ENCODE measurements at places on chromosomes 3 and 15. TPM values are rescaled to one million over a fixed set of nuclear protein-coding genes. Genes with fewer than 3 reads are reported as not detected.

RPUSD2 gene
- total RNA-seq, result 13.6 TPM

TRH gene
- total RNA-seq, result not detected

GOLGA8H gene
- not detected for total RNA-seq

XXYLT1 gene
- total RNA-seq, result 35.7 TPM

PLCH1 gene
- total RNA-seq, result 0.62 TPM

SOX14 gene
- not detected for total RNA-seq

GCSAM gene
- total RNA-seq, result not detected

DGKG gene
- 26.1 TPM for total RNA-seq

SLC22A13 gene
- total RNA-seq, result not detected

LSAMP gene
- 5.9 TPM for total RNA-seq

SRGAP3 gene
- 1.8 TPM for total RNA-seq

GRCh38 chr3:128239304-128239703, 86.0 kb downstream of the EEFSEC start:
- no peak for DNase-seq

DNA sequence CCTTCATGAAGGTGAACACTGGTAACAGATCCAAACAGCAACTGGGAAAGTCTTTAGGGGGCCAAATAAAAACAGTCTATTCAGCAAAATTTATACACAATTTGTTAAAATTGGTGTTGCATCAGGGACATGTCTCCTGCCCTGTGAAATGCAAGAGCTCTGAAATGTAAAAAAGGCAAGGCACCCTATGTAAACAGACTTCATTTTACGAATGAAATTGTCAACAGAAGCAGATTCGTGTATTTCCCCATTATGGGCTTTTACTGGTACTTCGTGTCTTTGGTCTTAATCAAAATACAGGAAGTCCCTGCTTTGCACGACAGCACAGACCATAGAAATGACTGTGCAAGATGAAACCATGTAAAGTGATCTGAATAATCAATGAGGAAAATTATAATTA, 127.3 kb upstream of the THBS1 start:
- no peak for DNase-seq

DNA sequence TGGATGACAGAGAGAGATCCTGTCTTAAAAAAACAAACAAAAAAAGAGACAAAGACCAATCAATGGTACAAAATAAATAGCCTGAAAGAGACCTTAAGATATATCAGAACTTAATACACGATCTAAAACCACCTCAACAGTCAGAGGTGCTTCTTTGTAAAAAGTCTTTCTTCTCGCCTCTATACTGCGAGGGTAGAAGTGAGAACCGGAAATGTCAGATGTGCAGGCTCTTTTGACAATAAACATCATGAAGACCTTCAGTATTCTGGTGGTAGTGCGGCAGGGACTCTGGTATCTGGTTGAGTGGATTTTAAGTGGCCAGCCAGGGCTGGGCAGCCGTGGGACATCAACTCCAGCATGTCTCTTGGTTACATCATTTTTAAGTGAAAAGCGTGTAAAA, 30.0 kb downstream of the RUBCN start:
- DNase-seq, result no peak

DNA sequence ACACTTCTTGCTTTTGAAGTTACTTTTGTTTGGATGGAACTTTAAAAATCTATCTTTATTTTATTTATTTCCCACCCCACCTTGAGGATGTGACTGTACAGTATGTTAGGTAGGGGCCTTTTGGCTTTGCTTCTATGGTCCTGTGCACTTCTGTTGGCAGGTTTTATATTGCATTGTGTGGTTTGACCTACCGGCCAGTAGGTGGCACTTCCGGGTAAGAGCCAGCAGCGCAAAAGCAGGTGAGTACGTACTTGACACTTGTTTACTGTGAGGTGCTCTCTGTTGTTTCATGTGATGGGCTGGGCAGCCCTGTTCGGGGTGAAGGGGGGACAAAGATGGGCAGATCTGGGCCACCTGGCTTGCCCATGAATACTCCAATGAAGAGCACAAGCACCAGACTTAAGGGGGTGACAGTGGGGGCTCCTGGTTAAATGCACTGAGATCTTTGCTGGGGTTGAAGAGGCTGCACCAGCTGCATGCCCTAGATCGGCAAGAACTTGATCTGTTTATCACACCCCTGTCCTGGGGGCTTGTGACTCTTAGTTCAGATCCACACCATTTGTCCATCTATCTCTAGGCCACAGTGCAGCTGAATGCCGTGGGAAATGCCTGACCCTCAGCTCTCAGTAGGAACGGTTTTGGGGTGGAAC, 131.6 kb downstream of the NLGN1 start:
- DNase-seq, result peak; percentile 53

- DNase-seq, result no peak
Observed at GRCh38 chr15:88636050-88636449, 2.8 kb upstream of the ISG20 start.

DNA sequence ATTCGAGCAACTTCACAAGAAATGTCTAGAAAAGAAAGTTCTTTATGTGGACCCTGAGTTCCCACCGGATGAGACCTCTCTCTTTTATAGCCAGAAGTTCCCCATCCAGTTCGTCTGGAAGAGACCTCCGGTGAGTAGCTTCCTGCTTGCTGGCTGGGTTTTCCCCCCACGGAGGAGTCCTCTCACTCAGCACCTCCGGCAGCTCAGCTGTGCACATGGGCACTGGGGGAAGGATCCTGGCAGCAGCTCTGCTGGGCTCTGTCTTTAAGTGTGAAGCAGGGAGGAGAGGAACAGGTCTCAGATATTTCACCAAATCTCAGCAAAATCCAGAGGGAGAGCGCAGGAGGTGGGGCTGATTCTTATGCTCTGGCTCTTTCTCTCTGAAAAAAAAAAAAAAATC, 684 bp downstream of the CAPN3 start:
- DNase-seq, result no peak

DNA sequence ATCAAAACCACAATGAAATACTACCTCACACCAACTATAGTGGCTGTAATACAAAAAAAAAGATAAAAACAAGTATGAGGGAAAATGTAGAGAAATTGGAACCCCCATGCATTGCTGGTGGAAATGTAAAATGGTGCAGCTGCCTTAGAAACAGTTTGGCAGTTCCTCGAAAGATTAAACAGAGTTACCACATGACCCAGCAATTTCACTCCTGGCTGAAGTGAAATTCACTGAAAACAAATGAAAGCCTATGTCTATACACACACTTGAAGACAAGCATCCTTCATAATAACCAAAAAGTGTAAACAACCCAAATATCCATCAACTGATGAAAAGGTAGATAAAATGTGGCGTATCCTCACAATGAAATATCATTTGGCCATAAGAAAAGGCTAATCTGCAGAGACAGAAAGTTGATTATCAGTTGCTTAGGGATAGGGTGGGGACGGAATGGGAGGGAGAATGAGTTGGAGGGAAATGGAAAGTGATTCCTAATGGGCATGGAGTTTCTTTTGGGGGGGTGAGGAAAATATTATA, 20.1 kb upstream of the RASA2 start:
- no peak for DNase-seq

GRCh38 chr3:82475306-82475705, 713.9 kb upstream of the GBE1 start:
- no peak for DNase-seq

- no peak for DNase-seq
Observed at GRCh38 chr15:39320355-39320754, 260.5 kb upstream of the THBS1 start.

GRCh38 chr3:71659864-71660591, 65.2 kb downstream of the EIF4E3 start:
- no peak for DNase-seq

- DNase-seq, result no peak
Observed at GRCh38 chr3:197837282-197837681, 46.2 kb downstream of the LRCH3 start.

DNA sequence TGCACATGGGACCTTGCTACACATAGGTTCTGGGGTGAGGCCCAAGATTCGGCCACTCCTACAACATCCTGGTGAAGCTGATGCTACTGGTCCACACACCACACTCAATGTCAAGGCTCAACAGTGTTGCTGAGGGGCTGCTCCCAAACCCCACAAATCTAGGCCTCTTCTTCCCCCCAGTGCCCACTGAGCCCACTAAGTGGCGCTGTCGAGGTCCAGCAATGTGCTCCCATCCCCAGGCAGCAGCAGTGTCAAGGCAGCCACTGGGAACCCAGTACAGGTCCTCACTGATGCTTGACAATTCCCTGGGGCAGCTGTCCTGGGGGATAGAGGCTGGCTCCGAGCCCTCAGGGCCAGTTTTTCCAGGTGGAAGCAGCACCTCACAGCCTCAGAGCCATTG, 21.5 kb downstream of the SCN5A start:
- DNase-seq, result no peak

DNA sequence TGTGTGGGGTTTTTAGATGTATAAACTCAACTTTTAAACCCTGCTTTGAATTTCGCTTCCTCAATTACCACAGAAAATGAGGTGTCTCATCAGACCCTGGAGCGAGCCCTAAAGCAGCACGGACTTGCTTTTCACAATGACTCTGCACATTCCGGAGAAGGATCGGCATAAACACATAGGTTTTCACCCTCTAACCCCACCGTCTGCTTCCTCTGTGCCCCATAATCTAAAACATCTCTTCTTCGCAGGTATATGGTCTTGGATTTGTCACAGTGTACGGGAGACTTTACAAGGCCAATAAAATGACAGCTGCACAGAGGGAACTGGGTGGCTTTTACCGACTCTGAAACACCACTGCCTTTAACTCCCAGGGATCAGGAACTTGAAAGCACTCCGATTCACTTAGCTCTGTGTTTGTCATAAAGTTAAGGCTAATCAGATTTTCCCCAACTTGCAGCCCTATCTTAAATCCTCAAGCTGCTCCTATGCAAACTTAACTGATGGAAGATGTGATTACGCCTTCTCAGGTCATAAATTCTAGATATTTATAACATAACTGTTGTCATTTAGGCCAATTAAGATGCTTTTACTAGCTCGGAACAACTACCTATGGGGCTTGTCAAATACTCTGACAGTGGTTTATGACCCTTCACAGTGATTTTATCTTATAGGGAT, 133.4 kb upstream of the WNT5A start:
- DNase-seq, result peak; percentile 77

DNA sequence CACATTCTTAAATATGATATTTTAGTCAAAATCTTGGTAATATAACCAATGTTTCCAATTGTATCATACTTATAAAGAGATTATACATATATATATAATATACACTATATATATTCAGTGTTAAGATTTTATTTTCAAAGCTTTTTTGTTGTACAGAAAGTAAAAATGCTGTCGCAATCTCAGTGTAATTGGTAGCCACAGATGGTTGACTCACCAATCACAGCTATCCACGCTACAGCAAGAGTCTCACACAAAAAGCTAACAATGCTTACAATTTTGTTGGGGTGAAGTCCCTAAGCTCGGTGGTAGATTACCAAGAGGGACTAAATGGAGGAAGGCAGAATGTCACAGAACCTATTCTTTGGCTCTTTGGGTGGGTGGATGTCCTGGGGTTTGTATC, 16.9 kb upstream of the CFAP161 start:
- DNase-seq, result peak; percentile 34

- no peak for DNase-seq
Observed at GRCh38 chr3:197068077-197068476, 38.5 kb upstream of the MELTF start.

DNA sequence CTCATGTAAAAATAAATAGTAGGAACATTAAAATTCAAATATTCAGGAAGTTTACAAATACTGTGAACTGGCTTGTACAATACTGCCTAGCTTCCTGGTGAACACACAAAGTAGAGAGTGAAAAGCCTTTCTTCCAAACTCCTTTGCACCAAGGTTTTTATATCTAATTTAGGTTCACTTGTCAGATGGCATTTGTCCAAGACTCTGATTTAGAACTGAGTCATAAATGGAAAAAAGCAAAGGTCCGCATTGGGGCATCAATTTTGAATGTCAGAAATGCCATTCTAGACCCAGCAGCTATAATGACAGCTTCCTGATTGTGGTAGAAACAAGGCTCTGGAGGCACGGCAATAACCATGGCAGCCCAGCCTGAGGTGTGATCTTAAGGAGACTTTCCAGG, 160.7 kb downstream of the PDE8A start:
- DNase-seq, result no peak

- DNase-seq, result no peak
Observed at GRCh38 chr3:153897842-153898241, 223.3 kb upstream of the ARHGEF26 start.

GRCh38 chr3:55904716-55905115, 417.6 kb upstream of the WNT5A start:
- no peak for DNase-seq

DNA sequence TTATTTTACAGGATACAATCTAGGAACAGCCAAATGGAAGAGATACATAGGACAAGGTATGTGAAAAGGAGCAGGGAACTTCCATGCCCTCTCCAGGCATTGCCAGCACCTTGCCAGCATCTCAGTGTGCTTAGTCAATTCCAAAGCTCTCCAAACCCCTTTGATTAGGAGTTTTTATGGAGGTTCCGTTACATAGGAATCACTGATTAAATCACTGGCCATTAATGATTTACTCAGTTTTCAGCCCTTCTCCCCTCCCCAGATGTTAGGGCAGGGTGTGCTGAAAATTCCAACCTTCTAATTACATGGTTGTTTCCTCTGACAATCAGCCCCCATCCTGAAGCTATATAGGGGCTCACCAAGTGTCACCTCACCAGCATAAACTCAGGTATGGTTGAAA, 11.5 kb downstream of the MYLK start:
- no peak for DNase-seq

DNA sequence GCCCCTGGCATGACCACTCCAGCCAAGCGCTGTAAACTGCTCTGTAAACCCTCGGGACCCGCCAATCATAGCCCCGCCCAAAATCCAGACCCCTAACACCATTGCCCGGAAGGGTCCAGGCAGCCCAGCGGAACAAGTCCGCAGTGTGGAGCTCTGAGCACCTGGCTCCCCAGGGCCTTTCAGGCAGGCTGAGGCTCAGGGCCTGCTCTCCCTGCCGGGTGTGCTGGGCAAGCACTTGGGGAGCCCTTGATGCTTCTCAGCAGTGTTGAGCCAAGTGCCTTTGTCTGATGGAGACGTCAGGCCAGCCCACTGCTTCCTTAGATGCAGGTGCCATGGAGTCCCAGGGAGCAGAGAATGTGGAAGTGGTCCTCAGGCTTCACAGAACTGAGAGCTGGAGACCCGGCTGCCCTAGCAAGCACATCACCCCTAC, 106.2 kb downstream of the TLE3 start:
- DNase-seq, result no peak

DNA sequence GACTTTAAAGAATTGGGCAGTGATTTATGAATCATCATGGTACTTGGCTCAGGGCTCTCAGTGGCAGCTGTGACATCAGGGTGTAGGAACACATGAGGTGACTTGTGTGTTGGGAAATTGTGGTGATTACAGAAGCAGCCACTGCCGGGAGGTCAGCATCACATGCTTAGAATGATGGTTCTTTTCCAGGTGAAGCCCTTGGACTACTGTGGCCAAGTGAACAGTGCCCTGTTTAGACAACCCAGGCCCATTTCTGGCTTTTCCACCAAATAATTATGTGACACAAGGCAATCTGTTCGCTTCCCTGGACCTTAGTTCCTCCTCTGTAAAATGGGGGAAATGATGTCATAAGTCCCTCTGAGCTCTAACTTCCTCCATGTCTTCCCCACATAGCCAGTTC, 139.7 kb upstream of the ROPN1 start:
- peak; percentile 65 for DNase-seq

- DNase-seq, result no peak
Observed at GRCh38 chr3:187051724-187052366, 87.5 kb downstream of the RPL39L start.
